OCI-LY7 (cell line): ENCODE measurements at places on chromosomes 3 and 15. TPM values are rescaled to one million over a fixed set of nuclear protein-coding genes. Genes with fewer than 3 reads are reported as not detected.

The MAPKAPK3 gene
- 20.3 and 25.2 TPM in 2 replicates for total RNA-seq

- no peak for DNase-seq
These were observed 13.8 kb upstream of the PLA2G4D start for GRCh38 chr15:42108189-42108588.

DNA sequence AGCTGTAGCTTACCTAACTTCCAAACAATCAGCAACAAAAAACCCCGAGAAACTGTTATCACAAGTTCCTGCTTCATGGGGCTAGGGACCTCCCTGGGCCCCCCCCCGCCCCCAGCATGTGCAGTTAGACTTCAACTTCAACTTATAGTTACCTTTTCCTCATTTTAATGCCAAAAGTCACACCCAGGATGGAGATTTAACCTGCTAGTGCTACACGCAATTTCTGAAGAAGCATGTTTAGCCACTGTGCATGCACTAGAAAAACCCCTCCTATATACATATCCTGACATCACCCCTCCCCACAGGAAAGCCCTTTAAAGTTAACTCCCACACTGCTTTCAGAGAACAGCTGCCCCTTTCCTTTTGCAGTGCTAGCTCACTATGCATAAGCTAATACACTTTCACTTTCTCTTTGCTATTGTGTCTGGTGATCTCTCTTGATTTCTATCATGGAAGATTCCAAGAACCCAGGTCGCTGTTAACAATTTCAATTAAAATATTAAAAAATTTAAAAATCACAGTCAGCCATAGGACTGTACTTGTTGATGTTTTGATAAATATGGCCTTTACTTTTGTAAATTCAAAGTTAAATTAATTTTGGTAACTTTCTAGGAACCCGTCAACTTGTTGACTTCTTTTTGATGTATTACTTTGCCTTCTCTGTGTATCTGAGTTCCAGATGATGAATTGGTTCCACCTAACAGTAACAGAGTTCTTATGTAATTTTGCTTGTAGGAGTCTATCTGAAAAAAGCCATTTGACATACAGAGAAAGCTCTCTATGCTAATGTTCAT, 75.2 kb upstream of the ACAD9 start:
- peak; percentile 85 for DNase-seq

DNA sequence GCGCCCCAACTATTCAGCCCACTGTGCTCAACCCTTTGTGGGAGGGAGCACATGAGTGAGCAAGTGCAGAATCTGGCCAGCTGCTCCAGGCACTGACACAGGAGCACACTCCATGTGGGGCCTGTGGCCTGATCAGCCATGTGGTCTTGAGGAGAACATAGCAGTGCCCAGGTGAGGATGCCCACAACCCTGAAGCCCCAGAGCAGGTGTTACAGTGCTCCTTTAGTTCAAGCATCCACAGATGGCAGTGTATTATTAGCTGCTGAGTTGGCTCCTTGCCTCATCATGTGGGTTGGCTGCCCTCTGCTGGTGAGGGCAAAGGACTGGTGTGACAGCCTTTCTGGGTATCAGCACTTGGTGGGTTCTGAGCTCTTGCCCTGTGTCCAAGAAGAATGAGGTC, 1588.2 kb downstream of the SI start:
- peak; percentile 21 for DNase-seq

- DNase-seq, result no peak
These were observed 28.7 kb upstream of the PIGZ start for GRCh38 chr3:196997311-196997710.
